NCI-H1930 (cell line): ENCODE measurements at places on chromosomes 2 and 18.

GRCh38 chr2:223055140-223055539 lies 3.1 kb downstream of the KCNE4 start:
- no peak for DNase-seq

DNA sequence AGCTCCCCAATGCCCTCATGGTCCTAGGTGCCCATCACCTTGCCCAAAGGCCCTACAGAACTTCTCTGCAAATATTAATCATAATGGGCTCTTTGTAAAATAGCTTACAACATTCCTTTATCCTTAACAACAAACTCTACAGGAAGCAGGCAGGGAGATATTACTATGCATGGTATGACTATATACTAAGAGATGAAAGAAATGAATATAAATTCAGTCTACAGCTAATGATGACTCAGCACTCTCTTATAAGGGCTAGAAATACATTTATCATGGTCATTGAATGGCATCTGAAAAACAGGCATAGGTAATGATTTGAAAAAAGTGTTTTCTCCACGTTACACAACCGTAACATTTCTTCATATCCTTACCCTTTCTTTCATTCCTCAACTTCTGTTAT lies 254.8 kb upstream of the DSEL start:
- DNase-seq, result no peak

GRCh38 chr2:212938144-212938793 lies 213.1 kb downstream of the IKZF2 start:
- DNase-seq, result no peak

- no peak for DNase-seq
Measured at GRCh38 chr2:74316627-74317295, 26.5 kb downstream of the SLC4A5 start.

GRCh38 chr2:25602333-25602723 lies 71.0 kb downstream of the DTNB start:
- no peak for DNase-seq

GRCh38 chr2:161416708-161417437 lies 776 bp downstream of the TBR1 start:
- no peak for DNase-seq

DNA sequence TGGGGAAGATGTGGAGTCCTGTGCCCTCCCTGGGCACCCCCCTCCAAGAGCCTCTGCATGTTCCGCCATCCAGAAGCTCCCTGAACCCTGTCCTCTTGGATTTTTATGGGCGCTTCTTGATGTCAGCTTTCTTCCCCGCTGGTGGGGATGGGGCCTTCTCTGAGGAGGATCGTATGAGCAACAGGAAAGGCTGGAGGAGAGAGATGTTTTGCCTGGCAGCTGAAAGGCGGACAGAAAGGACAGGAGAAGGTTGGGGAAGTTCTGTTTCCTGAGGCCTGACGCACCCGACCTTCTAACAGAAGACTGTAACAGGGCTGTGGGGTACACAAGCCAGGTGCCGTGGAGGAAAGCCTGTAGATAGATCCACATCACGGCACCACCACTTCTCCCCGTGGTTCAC lies 238.8 kb downstream of the LDLRAD4 start:
- no peak for DNase-seq

DNA sequence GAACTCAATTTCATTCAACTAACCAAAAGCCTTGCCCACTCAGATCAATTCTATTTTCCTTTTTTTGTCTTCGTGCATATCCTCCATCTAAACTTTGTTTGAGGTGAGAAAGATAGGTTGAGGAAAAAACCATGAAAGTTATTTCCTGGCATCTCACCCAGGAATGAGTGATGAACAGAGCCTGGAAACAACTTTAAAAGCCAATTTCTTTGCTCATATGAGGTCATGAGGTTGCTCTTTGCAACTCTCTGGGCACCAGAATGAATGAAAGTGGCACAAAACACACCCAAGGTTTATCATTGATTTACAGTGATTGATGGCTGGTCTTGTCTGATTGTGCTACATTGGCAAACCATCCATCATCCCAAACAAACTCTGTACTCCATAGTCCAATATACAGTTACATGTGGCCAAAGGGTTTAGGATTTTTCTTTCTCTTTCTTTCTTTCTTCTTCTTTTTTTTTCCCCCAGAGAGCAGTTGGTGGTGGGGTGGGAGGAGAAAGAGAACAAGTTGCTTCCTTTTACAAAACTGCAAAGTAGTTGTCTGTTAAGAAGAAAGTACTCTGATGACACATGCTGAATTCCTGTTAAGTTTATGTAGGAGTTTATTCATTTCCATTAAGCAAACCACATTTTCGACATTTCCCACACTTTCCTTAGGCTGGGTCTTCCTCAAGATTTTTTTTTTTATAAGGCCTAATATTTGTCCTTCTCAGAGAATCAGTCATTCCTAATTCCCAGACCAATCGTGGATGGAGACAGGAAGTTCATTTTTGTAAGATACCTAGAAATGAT lies 575.9 kb upstream of the ZEB2 start:
- no peak for DNase-seq

- DNase-seq, result no peak
Measured at GRCh38 chr18:22550366-22550765, 132.7 kb upstream of the CTAGE1 start.

DNA sequence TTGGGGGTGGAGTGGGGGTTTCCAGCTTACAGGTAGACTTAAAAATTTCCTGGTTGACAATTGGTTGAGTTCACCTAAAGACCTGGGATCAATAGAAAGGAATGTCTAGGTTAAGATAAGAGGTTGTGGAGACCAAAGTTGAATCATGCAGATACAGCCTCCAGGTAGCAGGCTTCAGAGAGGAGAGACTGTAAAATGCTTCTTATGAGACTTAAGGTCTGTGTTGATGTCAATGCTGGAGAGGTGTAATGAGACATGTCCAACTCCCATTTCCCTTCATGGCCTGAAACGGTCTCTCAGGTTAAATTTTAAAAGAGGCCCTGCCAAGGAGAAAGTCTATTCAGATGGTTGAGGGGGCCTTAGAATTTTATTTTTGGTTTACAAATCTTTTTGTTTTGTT lies 38.5 kb upstream of the RND3 start:
- no peak for DNase-seq

DNA sequence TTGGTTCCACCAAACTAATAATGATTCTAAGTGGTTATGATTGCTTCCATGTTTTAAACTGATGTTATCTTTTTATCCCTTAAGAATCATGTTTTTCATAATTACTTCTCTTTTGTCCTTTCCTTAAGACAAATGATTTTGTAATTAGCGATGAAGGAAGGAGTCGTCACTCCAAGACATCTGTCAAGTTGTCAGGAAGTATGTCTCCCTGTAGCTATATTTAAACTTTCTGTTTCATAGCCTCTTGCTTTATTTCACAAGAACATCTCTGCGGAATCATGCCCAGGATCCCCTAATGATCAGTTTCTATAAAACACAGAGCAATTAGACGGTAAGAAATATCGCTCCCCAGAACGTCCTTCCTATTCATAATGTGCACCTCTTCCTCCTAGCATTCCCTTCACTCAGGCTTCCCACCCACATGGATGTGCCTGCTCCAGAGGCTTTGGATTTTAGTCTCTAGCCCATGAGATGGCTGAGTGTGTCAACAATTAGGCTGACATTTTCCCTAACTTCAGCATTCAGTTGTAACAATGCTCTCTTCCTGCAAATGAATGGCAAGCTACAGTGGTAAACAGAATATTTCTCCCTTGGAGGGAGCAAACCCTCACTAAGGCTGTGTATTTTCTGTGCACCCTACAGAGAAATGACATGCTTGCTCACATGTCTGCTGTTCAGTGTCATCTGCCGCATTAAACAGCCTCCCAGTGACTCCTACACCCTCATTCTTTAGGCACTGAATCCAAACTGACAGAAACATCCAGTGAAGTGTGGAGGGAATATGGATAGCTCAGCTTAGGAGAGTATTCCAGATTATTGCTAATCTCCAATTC lies 879.6 kb upstream of the CELF4 start:
- no peak for DNase-seq

- no peak for DNase-seq
Measured at GRCh38 chr18:9997711-9998110, 83.9 kb downstream of the VAPA start.

GRCh38 chr2:11743846-11744553 lies 2.4 kb upstream of the LPIN1 start:
- no peak for DNase-seq

DNA sequence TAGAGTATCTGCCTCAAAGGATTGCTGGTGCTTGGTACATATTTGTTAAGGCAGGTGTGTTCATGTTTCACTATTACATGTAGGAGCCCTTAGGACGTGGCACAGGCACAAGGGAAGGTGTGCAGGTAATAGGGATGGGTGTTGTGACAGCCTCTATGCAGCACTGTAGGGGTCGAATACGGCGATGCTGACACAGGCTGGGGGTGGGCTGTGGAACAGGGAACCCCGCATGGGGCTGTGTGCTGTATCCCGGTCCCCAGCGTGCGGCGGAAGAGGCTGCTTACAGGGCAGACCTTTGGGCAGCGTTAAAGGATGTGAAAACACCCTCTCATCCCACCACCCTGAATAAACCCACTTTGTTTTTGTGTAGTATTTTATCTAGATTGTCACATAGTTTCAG lies 21.5 kb downstream of the B3GNT2 start:
- DNase-seq, result no peak

DNA sequence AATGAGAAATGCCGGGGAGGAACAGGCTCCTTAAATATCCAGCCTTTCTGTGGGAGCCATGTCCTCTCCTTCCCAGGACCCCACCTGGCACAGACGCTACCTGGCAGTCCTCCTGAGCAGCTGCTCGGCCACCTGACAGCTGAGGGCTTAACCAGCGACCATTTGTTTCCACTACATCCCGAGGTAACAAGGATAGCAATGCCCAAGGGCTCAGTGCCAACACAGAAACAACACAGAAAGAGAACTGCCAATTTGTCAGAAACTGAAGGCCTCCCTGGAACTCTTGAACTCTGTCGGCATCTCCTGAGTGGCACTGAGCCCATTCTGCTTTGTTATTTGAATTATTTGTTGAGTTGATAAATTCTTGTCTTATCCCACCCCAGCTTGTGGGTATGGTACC lies 122.2 kb upstream of the ARHGAP28 start:
- DNase-seq, result no peak

- DNase-seq, result no peak
Measured at GRCh38 chr2:127085317-127085681, 21.7 kb downstream of the BIN1 start.

GRCh38 chr2:217222309-217222910 lies 362.5 kb upstream of the TNP1 start:
- DNase-seq, result no peak

DNA sequence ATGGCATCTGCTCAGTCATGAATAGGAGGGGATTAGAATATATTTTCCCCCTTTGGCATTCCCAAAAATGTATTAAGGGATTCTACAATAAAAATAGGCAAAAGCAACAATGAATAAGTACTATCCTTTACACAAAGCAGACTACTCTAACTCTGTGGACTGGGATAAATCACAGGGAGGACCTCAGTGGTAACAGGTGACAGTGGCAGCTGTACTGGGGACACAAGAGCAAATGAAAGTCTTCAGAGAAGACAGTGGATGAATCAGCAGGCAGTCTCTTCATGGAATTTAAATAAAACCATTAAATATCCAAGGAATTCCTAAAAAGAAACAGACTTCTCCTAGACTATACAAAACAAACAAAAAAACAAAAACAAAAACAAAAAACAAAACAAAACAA lies 4.8 kb downstream of the CDH7 start:
- no peak for DNase-seq

GRCh38 chr2:7574385-7574784 lies 657.2 kb downstream of the RNF144A start:
- DNase-seq, result no peak

DNA sequence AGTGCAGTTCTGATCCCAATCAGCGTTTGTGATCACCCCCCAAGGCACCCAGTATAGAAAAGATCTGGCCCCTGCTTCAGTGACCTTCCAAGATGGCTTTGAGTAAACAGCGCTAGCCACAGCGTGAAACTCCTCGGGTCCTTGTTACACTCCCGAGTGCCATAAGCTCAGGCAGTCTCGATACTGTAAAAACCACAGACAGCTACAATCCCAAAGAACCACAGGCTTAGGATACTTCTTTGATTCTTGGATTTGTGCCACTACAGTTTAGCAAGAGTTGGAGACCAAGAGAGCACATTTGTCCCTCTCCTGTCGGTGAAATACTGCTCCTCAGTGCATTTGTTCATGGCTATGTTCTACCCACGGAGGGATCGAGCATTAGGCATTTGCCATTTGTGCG lies 352.5 kb upstream of the ZNF521 start:
- DNase-seq, result no peak

- peak; percentile 9 for DNase-seq
Measured at GRCh38 chr2:13193900-13194299, 477.2 kb downstream of the TRIB2 start.

DNA sequence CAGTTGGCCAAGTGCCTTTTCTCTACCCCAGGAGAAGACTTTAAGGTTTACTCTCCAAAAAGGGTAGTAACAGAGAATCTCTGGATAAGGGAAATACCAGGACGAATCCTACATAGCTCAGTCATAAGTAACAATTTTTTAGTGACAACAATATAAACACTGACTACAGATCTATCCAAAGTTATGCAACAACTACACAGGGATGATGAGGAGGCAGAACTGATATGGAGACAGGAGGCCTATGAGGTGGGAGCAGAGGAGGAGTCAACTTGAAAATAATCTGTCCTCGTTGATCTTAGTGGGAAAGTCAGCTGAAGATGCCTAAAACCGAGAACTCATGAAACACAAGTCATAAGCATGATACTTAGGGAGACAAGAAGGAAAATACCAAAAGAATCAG lies 40.2 kb downstream of the SLC35F5 start:
- no peak for DNase-seq

GRCh38 chr2:217256251-217256650 lies 396.4 kb upstream of the TNP1 start:
- DNase-seq, result no peak

DNA sequence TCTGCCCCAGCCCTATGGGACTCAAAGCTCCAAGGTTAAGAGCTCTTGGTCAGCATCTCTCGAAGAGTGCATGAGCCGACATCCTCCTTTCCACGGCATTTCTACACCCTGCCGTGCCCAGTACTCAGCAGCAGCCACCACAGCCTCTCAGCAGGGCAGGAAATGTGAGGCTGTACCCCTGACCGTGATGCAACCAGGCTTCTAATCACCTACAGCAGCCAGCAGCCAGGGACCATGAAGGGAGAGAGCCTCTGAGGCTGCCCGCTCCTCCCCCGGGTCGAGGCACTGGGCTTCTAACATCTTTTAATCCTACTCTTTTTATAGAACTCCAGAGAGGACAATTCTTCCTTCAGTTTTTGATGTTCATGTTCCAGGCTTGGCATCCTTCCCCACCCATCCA lies 6.5 kb downstream of the CYS1 start:
- DNase-seq, result no peak

- no peak for DNase-seq
Measured at GRCh38 chr2:234502285-234502918, 5.5 kb upstream of the ARL4C start.

- no peak for DNase-seq
Measured at GRCh38 chr2:236571145-236571544, 1.5 kb downstream of the ACKR3 start.
